ENCODE measurements at places on chromosomes 2 and 18. TPM values are rescaled to one million over a fixed set of nuclear protein-coding genes. Genes with fewer than 3 reads are reported as not detected.
A peak's percentile ranks its signal among the peaks of the same experiment; 100 is the strongest.

The AKAIN1 gene
- not detected for polyA plus RNA-seq

The RNF144A gene
- polyA plus RNA-seq: 0.38 TPM

GRCh38 chr2:38583524-38583923, 19.2 kb downstream of the HNRNPLL start:
- DNase-seq: no peak

DNA sequence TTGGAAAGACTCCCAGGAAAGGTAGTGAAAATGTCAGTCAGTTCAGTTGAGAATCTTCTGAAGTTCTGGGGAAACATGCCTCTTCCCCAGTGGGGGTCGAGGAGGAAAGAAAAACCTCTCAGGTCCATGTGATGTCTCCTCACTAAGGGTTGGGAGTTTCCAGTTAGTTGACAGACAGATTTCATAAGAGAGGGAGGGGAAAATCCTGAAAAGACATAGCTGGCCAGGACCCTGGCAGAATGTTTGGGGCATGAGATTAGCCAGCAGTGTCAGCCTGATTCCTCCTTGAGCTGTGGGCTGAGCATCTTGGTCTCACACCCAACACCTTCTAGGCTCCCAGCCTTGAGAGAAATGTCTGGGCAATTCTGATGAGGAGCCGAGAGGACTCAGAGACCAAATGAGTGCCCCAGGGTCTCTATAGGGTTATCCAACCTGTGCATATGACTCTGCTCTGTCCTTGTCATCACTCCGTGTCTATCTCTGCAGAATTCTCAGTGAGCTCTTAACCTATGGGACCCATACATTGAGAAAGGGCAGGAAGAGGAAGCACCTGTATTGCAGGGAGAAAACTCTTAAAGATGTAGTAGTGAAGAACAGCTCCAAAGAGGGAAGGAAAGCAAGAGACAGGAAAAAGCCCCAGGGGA, 13.9 kb downstream of the BMP10 start:
- peak; percentile 92 for DNase-seq

GRCh38 chr18:61771861-61772260, 120.9 kb downstream of the RNF152 start:
- no peak for DNase-seq

DNA sequence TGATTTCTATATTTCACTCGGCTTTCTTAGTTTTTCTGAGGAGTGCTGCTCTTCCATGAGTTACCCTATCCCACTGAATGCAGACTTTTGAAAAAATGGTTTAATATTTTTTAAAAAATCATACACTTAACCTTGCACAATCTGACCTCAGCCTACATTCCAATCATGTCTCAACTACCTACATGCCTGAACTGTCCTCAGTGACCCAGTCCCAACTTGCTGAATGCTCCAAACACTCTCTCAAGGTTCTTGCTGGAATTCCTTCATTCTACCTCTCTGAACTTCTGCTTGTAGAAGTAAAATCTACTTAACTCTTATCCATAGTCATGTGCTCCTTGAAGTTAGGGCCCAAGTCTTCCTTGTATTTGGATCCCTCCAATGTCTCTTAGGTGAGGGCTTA, 181.6 kb downstream of the XIRP2 start:
- no peak for DNase-seq

The TSPYL6 gene
- polyA plus RNA-seq: not detected

DNA sequence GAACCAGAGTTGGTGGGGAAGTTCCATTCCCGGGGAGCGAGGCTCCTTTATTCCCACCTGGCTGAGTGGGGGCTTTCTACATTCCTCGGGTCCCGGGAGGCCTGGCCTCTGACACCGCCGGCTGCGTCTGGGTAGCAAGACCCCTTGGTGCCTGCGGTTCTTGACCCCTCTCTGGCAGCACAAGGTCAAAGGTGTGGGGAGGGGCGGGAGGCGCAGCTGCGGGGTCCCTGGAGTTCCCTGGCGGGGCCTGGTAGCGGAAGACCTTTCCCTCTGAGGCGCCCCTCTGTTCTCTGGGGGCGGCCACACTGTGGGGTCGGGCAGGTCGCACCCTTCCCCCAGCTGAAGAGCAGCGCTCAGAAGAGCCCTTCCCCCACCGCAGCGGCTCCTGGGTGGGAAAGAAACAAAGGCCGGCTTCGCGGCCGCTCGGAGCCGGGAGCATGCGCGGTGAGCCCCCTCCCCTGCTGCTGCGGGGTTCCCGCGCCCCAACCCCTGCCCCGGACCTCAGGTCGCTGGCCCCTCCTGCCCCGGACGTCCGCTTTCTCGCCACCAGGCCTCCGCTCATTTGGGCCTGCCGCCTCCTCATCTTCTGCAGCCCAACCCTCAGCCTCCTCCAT, 146.3 kb downstream of the ANKRD44 start:
- no peak for DNase-seq

DNA sequence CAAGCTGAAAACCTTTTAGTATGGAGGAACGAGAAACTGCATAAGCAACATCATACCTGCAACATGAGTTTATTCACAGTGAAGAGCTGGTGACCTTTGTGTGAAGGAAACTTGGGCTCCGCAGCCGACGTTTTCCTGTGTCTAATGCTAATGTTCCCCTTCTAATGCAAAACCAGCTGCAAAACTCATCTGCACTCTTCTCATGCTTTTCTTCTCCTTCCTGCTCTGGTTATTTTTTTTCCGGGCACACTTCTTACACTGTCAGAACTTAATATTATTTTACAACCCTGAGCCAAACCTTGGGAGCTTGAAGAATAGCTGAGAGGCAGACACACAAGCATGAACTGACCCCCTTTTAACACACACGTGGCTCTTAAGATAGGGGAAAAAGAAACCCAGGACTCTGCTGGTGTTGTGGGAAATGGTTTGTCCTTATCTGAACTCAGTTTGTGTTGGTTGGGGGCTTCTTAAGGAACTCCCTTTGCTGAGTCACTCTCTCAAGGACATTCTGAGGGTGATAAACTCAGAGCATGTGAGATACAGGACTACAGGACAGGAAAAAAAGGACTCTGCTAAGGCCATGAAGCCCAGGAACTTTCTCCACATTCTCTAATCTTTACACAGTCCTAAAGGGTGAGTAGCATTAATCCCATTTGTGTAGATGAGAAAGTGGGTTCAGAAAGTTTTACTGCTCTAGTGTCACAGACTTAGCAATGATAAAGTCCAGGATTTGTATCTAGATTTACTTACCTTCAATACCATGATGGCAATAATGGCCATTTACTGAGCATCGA, 439.3 kb upstream of the TRIB2 start:
- DNase-seq: no peak

GRCh38 chr18:59372975-59373374, 13.9 kb upstream of the LMAN1 start:
- DNase-seq: no peak

- DNase-seq: no peak
Measured at GRCh38 chr18:42067518-42067917, 112.5 kb downstream of the PIK3C3 start.

DNA sequence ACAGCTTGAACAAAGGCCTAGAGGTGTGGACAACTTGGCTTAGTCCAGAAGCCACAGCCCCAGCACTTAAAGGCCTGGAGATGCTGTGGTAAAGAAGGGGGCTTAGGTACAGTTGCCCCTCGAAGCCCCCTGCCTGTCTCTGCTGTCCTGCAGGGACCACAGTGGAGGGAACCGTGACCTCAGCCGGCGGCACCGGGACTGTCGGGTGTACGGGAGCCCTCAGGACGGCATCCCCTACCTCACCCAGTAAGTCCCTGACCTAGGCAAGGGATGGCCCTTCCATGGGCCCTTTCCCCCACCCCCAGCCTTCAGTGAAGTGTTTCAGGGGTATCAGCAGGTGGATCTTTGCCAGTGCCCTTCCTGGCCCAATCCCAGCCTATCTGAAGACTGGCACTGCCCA, 15.3 kb upstream of the CATIP start:
- DNase-seq: no peak

DNA sequence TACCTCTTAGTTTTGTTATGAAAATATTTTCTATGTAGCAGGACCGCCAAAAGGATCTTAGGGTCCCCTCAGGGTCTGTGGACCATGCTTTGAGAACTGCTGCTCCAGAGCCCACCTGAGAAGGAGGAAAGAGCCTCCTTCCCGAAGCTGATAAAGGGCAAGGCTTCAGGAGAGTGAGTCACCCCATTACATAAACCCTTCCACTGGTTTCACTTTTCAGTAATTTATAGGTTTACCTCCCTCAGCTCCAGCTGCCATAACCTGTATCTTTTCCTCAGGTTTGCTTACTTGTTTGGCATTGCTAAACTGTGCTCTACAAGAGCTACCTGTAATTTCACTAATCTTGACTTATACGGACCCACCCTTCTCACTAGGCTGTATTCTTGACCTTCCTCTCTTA, 6.6 kb downstream of the TTLL4 start:
- no peak for DNase-seq

DNA sequence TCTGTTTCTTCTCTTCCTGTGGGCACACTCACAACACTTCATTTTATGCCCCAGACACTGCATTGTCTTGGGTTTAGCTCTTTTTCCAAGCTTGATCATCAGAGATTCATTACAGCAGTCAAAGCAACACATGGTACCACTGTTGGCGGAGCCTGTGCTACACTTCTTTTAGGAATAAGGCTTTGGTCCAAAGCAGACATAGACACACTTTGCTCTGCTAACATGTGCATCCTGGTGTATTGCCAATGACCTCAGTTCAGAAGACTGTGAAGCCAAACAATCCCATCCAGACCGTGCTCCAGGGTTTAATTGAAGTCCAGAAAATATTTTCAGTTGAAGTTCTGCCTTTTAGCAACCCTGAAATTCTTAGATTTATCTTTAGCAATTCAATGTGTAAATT, 354.6 kb upstream of the RAB12 start:
- DNase-seq: no peak

DNA sequence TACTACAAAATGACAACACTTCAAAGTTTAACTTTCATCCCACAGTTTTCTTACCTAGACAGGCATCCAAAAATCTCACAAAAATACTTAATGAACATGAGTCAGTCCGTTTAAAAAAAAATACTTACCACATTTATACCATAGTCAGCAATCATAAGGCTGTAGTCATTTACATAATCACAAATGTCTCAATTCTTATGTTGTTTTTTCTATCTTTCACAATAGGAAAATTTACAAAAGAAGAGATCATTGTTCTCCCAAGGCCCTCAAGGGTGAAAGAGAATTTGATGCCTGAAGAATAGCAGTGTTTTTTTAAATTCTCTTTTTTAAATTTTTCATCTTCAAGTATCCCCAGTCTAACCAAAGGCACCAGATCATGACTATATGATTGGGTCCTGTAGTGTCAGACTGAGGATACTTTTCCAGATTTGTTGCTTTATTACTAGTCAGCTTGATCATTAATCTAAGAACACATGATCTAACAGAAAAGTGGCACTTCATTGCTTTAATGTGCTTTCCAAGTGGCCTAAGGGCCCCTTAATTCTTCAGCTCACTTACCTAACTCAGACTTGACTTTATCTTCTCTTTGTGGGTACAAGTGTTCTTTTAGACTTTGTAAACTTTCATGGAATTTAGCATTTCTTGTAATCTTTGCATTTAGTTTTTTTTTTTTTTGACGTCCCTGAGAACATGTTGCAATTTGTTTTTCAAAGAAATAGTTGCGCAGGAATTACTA, 4.7 kb downstream of the SCYGR5 start:
- DNase-seq: no peak

- DNase-seq: no peak
Measured at GRCh38 chr2:38828460-38828859, 47.3 kb downstream of the DHX57 start.

The UGT1A5 gene
- not detected for polyA plus RNA-seq

The C2orf42 gene
- polyA plus RNA-seq: 4.0 TPM

- no peak for DNase-seq
Measured at GRCh38 chr2:236794176-236794957, 224.7 kb downstream of the ACKR3 start.

DNA sequence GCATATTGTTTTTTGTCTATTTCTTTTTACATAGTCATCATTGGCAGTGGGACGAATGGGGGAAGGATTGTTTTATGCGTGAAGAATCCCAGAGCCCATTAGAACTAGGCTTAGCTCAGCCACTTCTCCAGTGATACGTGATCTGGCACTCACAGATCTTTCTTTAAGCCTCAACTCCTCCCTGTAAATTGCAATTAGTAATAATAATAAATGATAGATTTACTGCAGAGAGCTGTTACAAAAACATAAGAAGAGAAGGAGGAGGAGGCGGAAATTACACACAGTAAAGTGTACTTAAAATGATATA, 629.3 kb downstream of the NRXN1 start:
- no peak for DNase-seq

GRCh38 chr18:59481436-59481835, 122.4 kb upstream of the LMAN1 start:
- DNase-seq: no peak

The REEP1 gene
- polyA plus RNA-seq: not detected
